ENCODE measurements at places on chromosomes 4 and X.

DNA sequence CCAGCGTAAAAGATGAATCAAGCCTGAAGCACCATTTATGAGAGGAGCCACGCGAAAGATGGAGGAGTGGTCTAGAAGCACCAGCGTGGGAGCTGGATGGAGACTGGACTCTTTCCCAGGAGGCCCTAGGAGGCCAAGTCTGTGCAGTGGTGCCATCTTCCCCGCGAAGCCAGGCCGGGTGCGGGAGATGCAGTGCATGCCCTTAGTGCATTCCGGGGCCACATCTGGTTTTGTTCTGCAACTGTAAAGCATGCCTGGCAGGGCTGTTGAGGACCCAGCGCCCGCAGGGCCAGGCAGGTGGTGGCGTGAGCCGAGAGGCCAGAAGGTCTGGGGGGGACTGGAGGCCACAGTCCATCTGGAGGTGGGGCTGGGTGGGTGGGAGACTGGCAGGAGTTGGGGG lies 78.6 kb upstream of the ADRA2C start:
- DNase-seq, result no peak

- no peak for DNase-seq
Measured at GRCh38 chr4:102586002-102586643, 85.0 kb downstream of the NFKB1 start.

DNA sequence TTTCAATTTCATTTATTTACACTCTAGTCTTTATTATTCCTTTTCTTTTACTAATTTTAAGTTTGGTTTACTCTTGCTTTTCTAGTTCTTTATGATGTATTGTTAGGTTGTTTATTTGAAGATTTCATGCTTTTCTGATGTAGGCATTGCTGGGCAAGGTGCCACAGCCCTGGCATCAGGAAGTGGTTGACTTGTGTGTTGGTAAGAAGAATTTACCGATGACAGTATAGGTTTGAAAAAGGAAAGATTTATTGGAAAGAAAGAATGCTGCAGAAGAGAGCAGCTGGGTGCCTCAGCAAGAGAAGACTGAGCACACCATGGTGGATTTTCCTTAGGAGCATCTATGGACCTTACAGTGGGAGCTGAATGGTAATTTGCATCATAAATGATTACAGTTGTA lies 153.2 kb downstream of the KLF8 start:
- DNase-seq, result no peak

GRCh38 chrX:154040863-154041262 lies 21.2 kb upstream of the IRAK1 start:
- DNase-seq, result no peak

- DNase-seq, result no peak
Measured at GRCh38 chr4:26723216-26723615, 137.4 kb upstream of the STIM2 start.

- no peak for DNase-seq
Measured at GRCh38 chr4:147717878-147718277, 14.0 kb upstream of the ARHGAP10 start.

DNA sequence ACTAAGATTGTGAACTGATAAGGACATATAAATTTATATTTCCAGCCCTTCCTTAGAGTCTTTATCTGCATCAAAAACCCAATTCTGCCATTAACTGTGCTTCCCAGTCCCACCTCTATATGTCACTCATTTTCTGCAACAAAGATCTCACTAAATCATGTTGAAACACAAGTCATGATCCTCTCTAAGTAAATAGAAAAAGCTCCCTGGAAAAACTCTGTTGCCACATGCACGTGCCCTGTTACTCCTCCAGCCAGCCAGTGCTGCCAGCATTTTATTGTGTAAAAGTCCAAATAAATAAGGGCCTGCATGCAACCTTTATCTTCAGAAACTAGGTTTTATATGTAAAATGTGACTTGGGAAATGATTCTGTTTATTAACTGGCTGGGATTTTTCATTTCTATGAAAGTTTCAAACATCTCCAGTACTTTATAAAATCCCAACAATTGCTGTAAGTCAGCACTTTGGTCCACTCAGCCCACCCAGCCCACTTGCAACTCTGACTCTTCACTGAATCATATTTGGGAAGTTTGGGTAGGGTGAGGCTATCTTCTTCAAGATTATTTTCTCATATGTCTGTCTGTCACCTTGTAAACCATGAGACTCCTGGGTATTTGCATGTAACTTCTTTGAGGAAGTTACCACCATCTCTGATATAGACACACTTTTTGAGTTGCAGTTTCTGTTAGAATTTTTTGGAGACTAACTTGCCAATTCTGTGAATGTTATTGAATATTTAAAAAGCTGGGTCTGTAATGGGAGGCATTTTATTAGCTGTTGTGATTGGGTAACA lies 40.0 kb upstream of the SMARCA5 start:
- DNase-seq, result no peak

DNA sequence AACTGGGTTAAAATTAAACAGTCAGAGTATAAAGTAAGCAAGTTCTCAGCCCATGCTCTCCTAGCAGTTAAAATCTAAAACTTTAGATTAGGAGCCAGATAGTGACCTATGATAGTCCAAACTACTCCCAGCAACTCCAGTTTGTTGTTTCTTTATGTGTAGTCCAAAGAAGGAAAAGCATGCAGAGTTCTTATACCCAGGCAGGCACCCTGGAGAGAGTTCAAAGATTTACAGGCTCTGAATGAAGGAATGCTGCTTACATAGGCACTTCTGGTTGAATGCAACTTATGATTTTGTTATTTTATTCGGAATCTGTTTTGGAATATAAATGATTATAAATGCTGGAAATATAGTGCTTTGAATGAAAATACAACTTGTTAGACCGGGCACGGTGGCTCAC lies 67.2 kb downstream of the GPAT3 start:
- DNase-seq, result no peak

GRCh38 chrX:55201930-55202579 lies 18.1 kb upstream of the PAGE5 start:
- DNase-seq, result no peak

- DNase-seq, result no peak
Measured at GRCh38 chrX:17567187-17567586, 170.1 kb upstream of the SCML1 start.

DNA sequence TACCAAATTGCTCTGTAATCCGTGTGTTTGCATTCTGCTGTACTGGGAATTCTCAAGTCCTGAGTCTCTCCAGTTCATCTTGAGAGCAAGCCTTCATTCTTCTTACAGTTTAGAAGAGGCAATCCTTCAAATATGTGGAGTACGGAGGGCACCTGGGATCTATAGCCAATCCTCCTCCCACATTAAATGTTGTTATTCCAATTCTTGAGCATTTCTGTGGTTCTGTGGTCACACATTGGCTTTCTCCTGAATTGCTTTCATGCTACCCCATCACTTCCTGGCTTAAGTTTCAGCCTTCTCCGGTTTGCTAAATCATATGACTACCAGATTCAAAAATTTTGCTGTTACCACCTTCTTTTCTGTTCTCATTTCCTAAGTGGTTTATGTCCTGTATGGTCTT lies 611.1 kb downstream of the PCDH19 start:
- DNase-seq, result no peak

DNA sequence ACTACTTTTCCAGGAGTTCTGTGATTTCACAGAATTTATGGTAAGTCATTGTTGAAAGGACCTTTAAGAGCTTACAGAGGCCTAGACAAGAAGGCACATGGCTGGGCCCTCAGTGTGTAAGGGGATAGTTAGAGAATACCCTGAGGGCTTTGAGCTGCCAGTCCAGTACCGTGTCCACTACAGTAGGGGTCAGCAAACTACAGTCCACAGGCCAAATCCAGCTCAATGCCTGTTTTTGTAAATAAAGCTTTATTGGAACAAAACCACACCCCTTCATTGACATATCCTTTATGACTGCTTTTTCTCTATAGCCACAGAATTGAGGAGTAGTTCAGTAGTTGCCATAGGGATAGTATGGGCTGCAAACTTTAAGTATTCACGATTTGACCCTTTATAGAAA lies 176.2 kb downstream of the MID1 start:
- no peak for DNase-seq

DNA sequence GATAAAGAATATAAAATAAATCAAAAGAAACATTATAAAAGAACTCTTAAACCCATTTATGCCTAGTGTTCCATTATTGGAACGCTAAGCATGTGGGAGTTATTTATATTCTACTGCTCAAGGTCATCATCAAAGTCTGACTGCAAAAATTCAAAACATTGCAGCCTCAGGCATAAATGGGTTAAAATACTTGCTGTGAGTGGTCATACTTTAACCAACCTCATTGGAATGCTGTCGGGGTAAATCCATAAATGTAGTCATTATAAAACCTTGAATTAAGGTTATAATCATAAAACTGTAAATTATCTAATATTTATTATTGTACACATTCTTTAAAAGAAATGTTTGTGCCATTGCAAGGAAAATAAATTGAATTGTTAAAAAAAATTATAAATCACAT lies 55.0 kb downstream of the RPS6KA6 start:
- DNase-seq, result no peak

DNA sequence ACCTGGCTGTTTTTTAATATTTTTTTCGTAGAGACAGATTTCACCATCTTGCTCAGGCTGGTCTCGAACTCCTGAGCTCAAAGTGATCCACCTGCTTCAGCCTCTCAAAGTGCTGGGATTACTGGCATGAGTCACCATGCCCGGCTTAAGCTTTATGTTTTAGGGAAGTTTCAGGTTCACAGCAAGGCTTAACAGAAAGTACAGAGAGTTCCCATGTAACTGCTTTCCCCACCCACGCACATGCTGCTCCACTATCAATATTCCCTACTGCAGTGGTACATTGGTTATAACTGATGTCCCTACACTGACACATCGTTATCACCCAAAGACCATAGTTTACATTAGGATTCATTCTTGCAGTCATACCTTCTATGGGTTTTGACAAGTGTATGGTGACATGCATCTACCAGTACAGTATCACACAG lies 62.7 kb downstream of the PRPS1 start:
- no peak for DNase-seq

DNA sequence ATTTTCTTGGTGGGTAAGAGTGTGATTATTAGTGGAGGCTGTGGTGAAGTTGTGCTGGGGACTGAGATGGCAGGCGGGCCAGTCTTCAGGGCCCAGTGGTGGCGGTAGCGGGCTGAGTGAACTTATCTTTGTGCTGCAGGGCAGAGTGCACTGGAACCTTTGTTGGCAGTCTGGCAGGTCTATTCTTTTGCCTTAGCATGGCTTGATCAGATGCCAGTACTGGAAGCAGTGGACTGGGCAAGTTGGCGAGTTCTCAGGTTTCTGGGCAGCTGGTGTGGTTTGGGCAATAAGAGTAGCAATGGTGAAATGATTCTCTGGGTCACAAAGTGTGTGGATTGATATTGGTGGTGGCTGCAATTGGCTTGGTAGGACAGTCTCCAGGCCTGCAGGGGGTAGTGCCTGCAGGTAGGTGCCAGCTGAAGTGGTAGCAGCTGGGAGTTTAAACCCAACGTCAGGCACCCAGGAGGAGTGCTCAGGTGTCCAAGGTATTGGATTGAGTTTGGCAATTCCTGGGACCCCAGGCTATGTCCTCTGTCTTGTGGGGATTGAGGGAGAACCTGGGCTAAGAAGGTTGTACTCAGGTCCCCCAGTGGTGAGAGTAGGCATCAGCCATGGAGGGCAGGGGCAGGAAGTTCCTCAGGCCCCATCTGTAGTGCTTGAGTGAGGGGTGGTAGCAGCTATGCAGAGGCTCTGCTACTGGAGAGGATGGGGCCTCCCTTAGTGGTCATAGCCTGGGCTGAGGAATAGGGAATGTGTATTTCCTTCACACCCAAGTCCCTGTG lies 34.9 kb upstream of the SLC25A14 start:
- DNase-seq, result no peak

DNA sequence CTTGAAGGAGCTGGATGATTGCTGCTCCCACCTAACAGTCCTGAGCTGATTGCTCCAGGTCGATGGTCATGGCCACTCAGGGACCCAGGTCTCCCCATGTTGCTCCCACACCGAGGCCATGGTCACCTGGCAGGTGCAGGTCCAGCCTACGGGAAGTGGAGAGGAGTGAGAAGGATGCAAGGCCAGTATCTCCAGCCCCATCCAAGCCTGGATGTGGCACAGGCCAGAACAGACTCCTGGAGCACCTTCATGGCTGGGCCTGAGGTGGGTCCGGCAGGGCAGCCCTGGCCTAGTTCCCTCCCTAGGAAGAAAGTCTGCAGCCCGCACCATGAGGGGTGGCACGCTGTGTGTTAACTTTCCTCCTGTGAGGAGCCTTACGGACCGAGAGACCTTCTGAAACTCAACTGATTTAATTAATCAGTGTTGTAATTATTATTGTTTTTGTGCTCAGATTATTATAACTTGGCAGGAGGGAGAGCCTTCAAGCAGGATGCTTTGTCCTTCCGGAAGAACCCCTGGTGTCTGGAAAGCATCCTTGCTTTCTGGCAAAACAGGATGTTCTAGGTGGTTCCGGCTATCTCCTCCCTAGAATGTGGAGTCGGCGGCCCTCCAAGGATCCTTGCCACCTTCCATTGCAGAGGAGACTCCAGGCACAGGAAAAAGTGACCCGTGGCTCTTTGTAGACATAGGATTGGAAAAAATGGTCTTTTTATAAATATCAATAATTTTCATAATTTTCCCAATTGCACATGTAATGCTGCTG lies 92.3 kb upstream of the ADRA2C start:
- no peak for DNase-seq

GRCh38 chrX:149541521-149542047 lies 772 bp downstream of the EOLA1 start:
- DNase-seq, result no peak

- DNase-seq, result no peak
Measured at GRCh38 chrX:134715930-134716619, 57.8 kb upstream of the PLAC1 start.

DNA sequence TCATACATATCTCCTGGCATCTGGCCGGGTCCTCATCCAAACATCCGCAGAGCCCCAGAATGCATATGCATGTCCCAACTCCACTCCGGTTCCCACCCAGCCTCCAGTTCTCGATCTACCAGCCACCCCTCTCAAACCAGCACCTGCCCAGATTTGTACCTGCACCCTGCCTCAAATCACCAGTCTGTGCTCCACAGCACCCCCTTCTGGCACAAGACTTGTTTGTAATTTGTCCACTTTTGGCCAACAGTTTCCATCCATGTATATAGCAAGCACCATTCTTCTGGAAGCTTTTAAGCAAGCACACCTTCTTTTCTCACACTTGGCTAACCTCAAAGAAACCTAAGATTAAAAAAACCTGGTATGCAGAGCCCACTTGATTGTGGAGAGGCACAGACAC lies 644.1 kb downstream of the MID1IP1 start:
- DNase-seq, result no peak

DNA sequence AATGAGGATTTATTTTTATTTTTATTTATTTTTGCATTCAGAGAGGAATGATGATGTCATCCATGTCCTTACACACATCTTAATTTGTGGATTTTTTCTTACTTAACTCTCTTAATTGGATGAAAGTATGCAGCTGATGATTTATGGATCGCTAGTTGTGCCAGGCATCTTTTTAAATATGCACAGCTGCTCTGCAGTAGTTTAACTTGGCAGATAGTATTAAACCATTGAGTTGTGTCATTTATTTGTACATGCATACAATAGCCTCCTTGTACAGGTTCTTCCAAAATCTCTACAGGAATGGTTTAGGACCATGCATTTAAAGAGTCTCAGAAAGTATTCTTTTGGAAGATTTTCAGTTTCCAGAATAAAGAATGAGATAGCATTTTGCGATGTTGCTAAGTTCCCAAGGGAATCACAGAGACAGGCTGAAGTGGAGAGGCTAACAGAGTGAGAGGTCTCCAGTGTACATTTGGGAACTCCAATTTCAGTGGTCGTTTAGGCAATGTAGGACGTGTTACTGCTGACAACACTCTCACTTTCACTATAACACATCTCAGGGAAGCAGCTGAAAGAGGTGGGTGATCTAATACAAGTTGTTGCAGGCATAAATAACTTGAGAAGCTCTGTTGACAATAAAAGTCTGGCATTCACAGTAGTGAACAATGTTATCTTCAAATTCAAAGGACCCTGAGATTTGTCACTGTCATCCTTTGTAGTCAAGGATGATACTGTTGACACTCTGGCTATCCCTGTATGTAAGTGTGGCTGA lies 49.9 kb upstream of the SCRG1 start:
- no peak for DNase-seq
